Stimulated activated CD4-positive, alpha-beta T cell treated with anti-CD3 and anti-CD28 coated beads, Interleukin-2, amount 100 ng/mL, for 4 hours (primary cell): ENCODE measurements at places on chromosomes 2 and 18.

- no peak for DNase-seq
These were observed 2.7 kb upstream of the ASNSD1 start for GRCh38 chr2:189658306-189659212.

DNA sequence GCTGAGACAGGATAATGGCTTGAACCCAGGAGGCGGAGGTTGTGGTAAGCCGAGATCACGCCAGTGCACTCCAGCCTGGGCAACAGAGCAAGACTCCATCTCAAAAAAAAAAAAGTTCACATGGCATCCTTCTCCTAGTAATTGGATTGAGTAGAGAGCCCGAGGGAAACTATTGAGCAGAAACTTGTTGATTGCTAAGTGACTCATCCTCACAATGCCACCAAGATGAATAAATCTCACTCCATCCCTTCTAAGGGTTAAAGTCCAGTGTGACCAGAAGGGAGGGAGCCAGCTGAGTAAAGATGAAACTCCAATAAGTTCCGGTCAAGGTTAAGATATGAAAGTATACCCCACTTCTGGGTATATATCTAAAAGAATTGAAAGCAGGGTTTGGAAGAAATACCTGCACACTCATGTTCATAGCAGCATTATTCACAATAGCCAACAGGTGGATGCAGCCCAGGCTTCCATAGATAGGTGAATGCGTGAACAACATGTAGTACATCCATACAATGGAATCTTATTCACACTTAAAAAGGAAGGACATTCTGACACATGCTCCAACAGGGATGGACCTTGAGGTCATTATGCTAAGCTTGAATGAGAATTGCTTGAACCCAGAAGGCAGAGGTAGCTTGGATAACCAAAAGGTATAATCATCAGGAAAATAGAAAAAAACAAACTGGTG lies 13.0 kb upstream of the FHL2 start:
- DNase-seq, result no peak

DNA sequence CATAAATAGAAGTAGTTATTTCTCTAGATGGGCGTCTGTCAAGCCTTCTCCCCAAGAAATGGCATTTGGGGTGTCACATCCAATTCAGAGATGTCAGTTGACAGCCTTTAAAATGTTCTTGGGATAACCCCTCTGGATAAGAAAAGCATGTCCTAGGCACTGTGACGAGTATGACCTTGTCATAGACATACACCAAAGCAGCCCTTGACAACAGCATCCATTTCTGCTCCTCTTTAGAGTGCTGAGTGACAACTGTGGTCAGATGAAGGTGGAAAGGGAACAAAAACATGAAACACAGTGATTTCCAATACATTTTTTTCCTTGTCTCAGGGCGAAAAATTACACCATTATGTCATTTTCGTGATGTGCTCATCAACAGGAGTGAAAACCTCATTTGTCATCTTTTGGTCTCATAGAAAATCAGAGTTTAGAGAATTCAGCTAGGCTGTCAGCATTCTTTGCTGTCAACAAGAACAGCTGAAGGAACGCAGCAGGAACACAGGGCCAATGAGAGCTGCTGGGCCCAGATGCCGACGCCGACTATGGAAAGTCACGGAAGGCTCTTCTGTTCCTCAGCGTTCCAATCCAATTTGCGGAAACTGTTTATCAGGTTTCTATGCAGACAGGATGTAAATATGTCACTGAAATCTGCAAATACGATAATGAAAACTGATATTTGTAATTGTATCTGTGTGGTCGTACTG lies 193.2 kb downstream of the ICOS start:
- no peak for DNase-seq

DNA sequence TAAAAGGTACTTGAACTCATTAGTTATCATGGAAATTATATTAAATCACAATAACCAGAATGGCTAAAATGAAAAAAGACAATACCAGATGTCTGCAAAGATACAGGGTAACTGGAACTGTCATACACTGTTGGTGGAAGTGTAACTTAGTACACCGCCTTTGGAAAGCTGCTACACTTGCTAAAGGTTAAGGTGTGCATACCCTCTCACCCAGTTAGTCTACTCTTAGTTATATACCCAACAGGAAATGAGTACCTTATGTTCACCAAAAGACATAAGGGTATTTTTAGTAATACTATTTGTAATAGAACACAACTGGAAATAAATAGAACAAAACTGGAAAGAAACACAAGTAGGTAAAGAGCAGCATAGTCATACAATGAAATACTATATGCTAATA lies 155.8 kb upstream of the THUMPD2 start:
- DNase-seq, result no peak

- DNase-seq, result no peak
These were observed 2.8 kb downstream of the TRPM8 start for GRCh38 chr2:233919938-233920337.
